Kidney epithelial cell (primary cell): ENCODE measurements at places on chromosomes 3 and 15. TPM values are rescaled to one million over a fixed set of nuclear protein-coding genes. Genes with fewer than 3 reads are reported as not detected.

TYRO3 gene
- total RNA-seq: 5.2 and 10.7 TPM in 2 replicates

ASB14 gene
- total RNA-seq: not detected in 2 replicates

SI gene
- not detected in 2 replicates for total RNA-seq

CNTN6 gene
- total RNA-seq: 0.34 and 0.38 TPM in 2 replicates

LIPC gene
- 1.1 and 1.3 TPM in 2 replicates for total RNA-seq

DNA sequence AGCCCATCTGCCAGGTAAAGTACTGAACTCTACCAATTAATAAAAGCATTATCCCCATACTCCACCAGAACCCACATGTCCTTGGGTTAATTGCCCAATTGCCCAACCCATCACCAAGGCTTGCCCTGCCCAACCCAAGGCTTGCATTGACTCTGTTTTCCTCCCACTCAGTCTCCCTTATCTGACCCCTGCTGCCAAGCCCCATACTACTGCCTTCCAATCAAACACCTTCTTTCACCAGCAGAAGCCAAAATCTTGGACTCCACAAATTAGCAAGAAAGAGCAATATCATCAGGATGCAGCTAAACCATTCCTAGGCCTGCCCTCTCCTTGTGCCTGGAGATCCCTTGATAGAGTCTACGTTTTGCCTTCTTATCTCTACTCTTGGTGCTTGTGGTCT lies 602.9 kb downstream of the NTRK3 start:
- DNase-seq: no peak

DNA sequence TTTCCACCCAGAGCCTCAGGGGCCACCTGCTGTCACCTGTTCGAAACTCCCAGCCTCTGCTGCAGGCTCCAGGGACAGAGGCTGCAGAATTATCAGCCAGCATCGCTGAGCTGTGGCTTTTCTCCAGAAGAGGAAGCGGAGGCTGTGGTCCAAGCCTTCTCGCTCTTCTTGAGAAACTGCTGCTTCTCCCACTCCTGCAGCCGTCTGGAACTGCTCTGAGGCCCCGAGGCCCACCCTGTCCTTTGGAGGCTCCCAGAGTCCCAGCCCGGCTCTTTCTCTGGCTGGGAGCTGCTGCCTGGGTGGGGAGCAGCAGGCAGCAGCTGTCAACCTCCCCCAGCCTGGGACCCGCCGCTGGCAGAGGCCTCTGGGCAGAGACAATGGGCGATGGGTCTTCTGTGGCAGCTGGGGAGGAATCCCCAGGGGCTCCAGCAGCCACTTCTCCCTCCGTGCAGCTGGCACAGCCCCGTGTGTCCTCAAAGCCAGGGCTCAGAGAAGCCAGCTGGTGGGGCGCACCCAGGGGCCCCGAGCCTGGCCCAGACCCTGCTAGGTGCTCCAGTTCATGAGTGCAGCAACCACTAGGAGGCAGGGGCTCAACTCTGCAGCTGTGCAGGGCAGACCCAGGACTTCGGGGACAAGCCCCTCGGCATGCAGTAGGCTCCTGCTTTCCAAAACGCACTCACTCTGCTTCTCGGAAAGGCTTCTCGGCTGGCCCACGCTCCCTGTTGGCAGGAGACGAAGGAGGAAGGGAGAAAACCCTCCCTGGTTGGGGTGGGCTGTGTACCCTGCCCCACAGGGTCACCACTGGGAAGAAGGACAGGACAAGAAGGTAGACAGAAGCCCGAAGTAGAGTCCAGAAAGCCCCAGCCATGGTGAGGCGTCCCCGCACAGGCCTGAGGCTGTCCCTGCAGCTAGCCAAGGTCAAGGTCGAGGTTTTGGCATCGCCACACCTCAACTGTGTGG lies 49.9 kb upstream of the FURIN start:
- DNase-seq: no peak

DNA sequence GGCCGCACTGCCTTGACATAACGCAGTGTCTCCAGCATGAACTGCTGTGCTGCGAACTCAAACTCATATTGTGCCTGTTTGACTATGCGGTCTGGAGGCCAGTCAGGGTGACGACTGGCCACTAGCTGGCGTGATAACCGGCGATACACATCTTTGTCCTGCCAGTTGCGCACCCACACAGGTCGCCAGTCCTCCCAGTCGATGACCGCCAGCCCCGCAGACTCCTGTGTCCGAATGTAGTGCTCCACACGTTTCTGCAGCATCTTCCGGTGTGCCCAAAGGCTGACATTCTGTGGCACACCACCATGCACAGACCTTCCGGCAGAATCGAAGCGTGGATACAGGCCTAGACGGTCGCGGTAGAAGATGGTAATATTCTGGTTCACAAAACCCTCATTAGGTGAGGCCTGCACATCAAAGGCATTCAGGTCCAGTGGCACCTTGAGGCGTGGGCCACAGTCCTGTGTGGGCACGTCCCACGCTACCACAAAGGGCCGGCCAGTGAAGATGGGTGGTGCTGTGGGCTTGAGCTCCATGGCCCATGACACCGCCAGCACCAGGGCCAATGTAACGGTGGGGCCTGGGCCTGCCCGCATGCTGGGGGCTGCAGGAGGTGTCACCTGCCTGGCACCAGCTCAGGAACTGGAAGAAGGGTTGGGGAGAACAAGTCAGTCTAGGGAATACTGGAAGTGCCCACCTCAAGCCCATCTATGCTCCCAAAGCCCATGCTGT lies 2.5 kb downstream of the HYAL2 start:
- DNase-seq: no peak

DNA sequence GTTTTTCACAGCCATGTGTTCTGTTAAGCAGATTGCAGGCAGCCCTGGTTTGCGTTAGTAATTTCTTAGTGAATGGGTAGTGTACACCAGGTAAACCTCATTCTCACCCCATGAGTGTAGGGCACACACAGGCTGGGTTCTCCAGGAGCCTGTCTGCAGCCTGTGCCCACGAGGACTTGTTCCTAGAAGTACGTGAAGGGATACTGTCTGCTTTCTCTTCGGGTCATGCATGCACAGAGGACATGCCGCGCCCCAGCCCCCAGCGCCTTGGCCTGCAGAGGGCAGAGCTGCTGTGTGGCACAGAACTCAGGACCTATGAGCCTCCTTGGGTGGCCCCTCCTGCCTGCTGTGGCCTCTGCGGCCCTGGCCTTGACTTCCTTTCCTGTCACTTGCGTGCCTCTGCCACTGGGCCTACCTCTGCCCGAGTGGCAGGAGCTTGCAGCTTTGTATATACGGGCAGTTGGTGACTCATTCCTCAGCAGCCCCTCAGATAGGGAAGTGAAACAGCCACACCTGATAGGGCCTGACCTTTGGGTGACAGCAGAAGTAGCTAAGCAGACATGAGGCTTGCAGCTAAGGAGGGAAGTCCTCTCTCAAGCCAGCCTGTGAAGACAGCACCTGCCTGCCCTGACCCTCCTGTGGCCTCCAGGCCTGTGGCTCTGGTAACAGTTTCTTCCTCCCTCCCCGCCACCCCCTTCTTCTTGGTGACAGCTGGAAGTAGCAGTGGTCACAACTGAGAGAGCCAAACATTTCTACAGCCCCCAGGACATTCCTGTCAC lies 19.5 kb downstream of the PPCDC start:
- DNase-seq: no peak

DNA sequence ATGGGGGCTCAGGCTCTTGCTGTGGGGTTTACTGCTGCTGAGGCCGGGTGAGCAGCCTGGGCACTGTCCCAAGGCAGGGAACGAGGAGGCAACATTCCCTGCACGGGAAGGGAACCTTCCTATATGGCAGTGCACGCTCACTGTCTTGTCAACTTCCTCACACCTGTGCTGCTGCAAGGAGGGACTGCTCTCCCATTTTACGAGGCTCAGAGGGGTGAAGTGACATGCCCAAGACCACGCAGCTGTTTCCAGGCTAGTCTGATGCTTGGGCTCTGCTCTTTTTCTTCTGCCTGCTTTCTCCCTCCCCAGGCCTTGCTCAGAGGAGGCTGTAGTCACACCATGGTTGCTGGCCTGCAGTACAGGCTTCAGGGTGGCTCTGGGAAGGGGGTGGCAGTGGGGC lies 41.5 kb downstream of the SPSB4 start:
- DNase-seq: no peak
